ENCODE measurements at places on chromosomes 3 and 15.

GRCh38 chr15:73710321-73710720 lies 26.1 kb downstream of the CD276 start:
- no peak for DNase-seq

DNA sequence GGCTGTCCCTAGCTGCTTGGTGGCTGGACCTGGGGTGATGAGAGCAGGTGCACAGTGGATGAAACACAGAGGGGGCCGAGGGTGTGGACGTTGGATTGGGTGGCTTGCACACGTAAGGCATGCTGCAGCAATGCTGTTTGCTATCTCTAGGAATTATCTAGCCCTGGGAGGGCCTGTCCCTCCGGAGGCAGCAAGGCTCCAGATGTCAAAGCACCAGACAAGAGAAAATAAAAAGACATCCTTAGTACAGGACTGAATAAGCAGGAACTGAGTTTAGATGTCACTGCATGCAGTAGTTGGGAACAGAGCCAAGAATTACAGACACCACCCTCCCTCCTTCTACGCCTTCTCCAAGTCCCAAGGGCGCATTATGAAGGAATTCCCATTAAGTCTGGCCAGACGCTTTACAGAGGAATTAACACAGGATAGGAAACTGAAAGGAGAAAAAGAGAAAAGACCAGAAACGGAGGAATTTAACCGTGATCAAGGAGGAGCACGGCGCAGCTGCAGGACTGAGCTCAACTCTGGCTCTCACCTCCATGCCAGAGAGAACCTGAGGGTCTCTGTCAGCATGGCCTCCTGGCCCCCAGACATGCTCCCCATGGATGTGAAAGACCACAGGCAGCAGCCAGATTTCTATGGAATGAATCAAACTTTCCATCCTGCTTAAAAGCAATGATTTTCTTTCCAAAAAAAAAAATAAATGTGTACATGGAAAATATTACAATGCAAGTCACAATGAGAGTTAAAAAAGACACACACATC lies 13.8 kb downstream of the ATP10A start:
- DNase-seq = peak; percentile 68

GRCh38 chr3:69948246-69948862 lies 51.2 kb upstream of the SAMMSON start:
- DNase-seq = peak; percentile 36

GRCh38 chr15:52234596-52235541 lies 43.7 kb upstream of the GNB5 start:
- DNase-seq = no peak

DNA sequence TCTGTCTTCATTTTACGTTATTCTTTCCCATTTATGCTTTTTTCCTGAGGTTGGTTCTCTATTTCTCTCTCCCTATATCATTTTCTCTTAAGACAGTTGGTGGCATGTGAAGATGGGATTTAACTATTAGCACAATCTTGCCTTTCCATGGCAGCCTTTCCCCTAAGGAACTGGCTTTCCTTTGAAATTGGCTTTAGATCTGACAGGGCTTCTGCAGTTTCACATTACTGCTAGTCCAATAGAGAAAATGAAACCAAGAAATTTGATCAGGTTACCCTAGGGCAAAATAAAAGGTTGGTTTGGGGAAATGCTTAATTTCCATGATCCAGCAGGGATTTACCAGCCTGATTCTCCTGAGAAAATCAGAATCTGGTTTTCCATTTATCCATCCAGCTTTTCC lies 22.7 kb upstream of the CHL1 start:
- DNase-seq = no peak

Data from AG08396 (cell line).